Activated T-cell treated with anti-CD3 and anti-CD28 coated beads, Interleukin-2, amount 50 U/mL, for 1 hour (primary cell): ENCODE measurements at places on chromosomes 1 and 21.

DNA sequence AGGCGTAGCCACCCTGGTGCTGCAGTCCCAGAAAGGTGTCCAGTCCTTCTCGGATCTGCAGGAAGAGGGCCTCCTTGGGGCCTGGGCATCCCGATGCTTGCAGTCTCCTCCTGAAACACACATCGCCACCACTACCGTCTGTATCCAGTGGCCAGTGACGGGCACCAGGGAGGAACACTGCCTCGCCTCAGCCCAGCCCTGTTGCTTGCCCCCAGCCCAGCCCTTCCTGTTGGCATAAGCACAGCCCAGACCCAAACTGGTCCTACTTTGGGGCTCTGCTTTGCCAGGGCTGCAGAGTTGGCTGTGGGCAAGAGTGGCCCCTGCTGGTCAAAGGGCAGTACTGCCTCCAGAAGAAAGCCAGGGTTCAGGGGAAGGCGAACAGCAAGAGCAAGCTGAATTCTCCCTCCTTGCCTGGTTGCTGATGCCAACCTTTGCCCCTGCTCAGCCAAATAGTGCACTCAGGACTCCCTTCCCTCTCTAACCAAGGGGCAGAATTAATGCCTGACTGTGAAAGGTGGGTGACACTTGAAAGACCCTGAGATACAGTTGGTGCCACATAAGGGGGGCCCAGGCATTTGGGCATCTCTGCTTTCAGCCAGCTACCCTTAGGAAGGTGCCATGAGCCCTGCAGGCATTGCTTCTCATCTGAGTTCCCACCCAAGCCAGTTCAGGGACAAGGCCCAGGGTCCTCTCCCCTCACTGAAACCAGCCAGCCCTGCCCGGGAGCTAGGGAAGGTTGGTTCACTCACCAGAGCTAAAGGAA, 11.1 kb upstream of the ARHGEF2 start:
- DNase-seq = peak; percentile 85

- no peak for DNase-seq
These were observed 14.8 kb upstream of the PPM1J start for GRCh38 chr1:112729909-112730308.

GRCh38 chr1:234758851-234759250, 148.9 kb upstream of the IRF2BP2 start:
- DNase-seq = peak; percentile 48

GRCh38 chr1:165542647-165543046, 1.2 kb upstream of the LRRC52 start:
- DNase-seq = no peak

- no peak for DNase-seq
These were observed 130.8 kb downstream of the PGBD5 start for GRCh38 chr1:230295367-230295766.

DNA sequence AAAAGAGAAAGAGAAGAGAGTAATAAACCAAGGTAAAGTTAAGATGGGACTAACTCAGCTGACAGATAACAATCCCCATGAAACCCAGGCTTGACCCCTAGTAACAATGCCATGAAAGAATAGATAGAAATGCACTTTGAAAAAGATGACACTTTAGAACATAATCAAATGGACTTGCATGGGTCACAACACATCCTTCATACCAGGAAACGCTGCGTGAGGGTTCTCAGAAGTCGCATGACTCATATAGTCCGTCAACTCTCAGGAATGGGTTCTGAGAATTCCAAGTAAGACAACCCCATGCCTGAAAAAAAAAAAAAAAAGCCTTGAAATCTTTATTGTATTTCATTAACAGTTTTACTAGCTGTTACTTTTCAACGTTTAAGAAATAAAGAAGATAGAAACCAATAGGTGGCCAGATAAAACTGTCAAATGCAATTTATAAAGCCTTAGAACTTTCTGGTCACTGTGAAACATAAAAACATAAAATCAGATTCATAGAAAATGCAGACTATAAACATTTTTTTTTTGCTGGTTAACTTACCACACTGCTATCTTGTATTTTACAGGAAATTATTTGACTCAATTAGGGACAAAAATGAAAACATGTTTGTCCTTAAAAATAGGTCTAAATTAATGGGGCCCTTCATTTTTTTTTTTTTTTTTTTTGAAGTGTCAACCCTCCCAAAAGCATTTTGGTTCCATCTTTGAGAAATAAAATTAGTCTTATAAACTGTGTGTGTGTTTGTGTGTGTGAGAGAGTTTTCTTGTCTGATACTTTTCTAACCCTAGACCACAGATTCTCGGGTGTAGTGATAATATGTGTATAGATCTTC, 202.1 kb downstream of the NCAM2 start:
- no peak for DNase-seq

DNA sequence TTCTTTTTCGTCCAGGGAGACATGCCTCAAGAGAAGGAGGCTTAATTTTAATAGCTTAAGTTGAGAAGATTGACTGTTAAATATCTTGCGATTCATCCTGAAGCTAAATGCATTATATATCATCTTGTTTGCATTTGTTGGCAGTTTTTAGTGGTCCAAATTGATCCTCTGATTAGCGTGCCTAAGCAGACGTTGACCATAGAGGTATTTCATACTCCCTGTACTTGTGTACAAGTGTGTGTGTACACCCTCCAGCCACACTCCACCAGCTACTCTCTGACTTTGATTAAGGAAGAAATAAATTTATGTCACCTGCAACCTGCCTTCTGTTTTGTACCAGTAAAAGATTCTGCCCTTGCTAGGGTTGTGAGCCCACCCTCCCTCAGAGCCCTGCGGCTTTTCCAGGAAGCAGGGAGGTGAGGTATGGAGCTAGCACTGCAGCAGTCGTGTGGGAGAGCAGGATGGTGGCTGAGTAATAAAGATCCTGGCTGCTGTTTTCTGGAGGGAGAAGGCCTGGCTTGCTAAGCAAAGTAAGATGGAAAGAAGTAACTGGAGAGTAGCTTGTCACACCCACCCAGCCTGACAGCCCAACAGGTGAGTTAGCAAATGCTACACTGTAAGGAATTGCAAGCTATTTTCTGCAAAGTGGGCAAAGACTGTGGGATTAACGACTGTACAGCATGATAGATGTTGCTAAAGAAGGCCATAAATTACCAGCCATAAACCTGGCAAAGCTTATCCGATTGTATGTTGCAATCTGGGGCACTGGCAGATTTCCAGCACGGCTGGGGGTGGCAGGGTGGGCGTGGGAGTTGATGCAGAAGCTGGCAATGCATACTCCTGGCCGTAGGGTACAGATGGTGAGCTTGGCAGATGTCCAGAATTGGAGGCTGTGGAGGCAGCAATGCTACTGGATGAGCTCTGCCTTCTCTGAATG, 170.2 kb downstream of the TNR start:
- no peak for DNase-seq

GRCh38 chr1:108819878-108820277, 37.0 kb downstream of the AKNAD1 start:
- DNase-seq = no peak

DNA sequence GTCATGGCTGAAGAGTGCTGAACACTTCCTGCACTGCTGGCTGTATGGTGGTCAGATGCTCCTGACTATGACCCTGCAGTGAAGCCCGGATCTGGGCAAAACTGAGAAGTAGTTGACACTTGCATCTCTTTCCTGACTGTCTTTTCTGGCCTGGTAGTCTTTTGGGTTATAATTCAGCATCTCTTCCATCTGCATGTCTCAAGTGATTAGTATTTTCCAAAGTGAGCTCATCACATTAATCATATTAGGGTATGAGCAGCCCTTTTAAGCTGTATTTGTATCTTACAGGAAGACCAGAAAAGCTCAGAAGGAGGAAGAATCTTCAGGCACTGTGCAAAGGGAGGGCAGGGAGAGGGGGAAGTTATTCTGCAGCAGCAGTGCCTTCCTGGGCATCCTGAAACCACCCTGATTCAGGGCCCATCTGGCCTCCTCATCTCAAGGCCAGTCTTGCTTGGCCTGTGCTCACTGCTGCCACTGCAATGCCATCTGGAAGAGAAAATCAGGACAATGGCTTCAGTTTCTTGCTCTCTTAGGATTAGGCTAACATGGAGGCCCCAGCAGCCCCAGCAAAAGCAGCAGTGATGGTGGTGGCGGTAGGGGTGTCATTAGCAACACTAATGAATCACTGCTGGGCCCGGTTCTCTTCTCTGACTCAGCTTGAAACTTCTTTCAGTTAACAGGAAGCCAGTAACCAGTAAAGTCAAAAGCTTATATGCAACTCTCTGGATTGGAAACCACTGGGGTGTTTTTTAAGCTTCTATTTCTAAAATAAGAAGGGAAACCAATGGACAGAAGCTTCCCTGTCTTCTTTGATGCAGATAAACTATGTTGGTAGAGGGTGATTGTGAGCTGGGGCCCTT, 63.3 kb upstream of the WDR26 start:
- no peak for DNase-seq

GRCh38 chr1:90443354-90443753, 273.7 kb downstream of the BARHL2 start:
- no peak for DNase-seq

- DNase-seq = peak; percentile 41
These were observed 2.4 kb downstream of the BTG2 start for GRCh38 chr1:203307641-203308126.

- DNase-seq = no peak
These were observed 86.4 kb downstream of the SYF2 start for GRCh38 chr1:25145775-25146393.

DNA sequence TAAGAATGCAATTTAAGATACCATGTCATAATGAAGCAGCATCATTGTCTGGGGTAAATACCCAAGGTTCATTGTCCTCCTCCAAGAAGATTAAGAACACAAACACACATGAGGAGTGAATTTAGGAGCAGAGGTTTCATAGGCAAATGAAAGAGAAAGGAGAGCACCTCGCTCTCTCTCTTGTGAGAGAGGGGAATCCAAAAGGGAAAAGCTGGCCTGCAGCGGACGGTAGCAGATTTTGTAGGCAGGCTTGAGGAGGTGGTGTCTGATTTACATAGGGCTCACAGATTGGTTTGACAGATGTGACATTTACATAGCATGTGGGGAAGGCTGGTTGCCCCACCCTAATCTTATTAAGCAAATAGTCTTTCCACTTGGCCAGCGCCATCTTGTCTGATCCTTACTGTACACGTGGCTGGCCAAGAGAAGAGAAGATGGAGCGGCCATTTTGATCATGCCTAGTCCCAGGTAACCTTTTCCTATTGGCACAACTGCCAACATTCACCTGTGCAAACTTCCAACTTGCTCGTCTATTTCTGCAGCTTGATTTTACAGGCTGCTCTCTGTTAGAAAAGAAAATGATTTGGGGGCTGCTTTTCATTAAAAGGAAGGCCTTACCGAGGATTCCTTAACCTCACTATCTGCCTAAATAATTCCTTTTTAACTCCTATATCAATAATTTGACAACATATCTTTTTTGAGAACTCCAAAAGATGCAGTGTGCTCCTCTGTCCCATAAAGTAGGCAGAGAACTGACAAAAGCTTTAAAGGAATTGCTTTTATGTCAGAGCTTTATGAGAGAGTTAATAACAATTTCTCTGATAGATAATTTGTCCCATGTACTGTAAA, 16.0 kb upstream of the LRRC7 start:
- DNase-seq = no peak

- peak; percentile 56 for DNase-seq
These were observed at the start of gene GBP4 for GRCh38 chr1:89198491-89199072. GBP4 (minus strand) TSS chr1:89198942; CDS start chr1:89198834, 108 bp downstream.

DNA sequence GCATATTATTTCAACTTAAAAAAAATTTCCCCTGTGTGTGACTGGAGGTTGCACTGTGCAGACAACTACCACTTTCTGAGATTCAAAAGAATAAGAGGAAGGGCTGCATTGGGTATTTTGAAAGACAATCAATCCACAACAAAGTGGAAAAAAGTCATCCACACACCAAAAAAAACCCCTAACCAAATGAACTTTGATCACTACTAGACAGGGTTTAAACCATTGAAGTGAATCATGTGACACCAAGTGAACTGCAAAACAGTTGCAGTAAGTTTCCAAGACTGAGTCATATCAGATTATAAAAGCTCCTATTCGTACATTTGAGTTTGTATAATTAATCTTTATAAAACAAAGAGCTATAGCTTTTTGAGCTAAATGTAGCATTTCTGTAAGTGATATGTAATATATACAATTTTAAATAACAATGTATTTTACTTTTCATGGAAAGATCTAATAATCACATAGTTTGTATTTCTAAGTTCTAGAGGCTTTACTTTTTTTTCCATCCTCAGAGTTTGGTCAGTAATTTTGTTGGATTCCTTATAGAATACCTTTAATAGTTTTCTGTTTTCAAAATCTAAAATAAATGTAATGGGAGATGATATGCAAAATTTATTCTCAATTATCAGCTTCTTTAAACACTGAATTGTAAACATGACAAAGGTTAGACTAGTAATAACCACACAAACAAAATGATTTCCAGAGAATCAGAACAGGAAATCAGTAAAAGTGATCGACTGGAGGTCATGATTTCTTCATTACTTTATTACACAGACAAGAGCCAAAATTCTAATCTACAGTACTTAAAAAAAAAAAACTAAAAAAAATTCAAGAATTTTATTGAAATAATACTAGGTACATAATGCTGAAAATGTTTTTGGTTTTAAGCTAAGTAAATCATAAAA, 50.5 kb upstream of the GFI1 start:
- no peak for DNase-seq

DNA sequence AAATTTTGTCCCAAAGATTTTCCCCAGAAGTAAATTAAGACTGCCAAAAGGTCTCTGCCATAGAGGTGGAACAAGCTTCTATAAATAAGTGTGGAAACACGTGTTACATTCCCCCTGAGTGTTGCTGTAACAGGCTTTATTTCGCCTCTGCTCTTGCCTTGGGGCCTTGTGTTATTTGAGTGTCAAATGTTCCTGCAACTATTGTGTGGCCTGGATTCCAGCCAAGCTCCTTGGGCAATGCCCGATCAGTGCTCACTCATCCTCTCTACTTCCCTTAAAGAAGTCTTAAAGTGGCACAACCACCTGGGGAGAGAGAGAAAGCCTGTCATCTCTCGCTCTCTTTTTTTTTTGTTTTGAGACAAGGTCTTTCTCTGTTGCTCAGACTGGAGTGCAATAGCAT, 156.7 kb downstream of the NR5A2 start:
- no peak for DNase-seq

DNA sequence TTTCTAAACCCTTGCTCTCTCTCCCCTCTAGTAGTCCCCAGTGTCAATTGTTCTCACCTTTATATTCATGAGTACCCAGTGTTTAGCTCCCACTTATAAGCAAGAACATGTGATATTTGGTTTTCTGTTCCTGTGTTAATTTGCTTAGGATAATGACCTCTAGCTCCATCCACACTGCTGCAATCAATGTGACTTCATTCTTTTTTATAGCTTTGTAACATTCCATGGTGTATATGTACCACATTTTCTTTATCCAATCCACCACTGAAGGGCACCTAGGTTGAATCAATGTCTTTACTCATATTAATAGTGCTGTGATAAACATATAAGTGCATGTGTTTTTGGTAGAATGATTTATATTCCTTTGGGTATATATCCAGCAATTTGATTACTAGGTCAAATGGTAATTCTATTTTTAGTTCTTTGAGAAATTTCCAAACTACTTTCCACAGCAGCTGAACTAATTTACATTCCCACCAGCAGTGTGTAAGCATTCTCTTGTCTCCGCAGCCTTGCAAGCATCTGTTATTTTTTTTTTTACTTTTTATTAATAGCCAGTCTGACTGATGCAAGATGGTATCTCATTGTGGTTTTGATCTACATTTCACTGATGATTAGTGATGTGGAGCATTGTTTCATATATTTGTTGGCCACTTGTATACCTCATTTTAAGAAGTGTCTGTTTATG, 277.8 kb downstream of the LTN1 start:
- no peak for DNase-seq
